Stimulated activated CD4-positive, alpha-beta T cell treated with anti-CD3 and anti-CD28 coated beads, TNF-alpha, amount 100 ng/mL, for 48 hours (primary cell): ENCODE measurements at places on chromosomes 1 and 21.

DNA sequence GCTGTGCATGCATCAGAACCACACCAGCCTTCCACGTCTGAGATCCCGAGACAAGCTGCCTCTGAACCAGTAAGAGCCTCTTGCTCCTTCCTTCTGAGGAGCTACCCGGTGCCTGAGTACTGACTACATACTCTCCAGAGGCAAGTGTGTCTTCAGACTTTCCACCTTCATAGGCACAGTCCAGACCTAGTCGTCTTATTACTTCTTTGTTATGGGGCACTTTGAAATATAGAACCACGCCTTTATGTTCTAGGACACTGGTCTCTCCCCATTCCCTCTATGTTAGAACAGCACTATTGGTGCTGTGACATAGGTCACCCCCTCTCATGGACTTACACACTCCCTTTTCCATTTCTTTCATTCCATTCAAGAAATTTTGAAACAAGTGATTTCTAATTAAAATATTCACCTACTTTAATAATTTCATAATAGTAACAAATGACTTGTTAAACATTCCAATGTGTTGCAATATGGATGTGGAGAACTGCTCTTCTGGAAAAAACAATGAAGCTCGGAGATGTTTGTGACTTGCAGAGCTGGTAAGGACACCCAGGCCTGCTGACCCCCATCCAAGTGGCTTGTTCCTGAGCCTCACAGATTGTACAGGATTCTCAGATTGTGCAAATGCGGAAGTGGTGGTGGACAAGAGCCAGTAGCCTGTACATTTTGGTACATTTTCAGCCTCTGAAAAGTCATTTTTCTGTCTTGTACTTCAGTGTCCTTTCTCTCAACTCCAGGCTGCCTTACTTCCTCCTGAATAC is 76.1 kb upstream of the SIPA1L2 start:
- DNase-seq = no peak

- no peak for DNase-seq
Observed at GRCh38 chr1:98550076-98550475, 111.4 kb upstream of the SNX7 start.

DNA sequence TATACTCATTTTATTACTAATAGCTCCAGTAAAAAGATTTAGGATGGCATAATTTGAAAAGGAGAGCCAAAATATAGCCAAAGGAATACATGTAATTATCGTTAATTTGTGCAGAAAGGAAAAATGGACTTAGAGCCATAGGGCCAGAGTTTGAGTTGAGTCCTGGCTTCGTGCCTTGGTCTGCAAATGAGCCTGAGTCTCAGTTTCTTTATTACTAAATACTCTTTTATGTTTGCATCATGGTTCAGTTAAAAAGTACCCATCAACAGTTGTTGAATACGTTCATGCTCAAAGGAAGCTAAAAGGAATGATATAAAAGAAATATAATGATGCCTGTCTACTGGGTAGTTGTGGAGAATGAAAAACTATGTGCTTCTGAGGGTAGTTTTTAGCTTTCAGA is 155.7 kb upstream of the FAM78B start:
- DNase-seq = no peak

- no peak for DNase-seq
Observed at GRCh38 chr1:42691157-42691498, 8.9 kb downstream of the YBX1 start.

DNA sequence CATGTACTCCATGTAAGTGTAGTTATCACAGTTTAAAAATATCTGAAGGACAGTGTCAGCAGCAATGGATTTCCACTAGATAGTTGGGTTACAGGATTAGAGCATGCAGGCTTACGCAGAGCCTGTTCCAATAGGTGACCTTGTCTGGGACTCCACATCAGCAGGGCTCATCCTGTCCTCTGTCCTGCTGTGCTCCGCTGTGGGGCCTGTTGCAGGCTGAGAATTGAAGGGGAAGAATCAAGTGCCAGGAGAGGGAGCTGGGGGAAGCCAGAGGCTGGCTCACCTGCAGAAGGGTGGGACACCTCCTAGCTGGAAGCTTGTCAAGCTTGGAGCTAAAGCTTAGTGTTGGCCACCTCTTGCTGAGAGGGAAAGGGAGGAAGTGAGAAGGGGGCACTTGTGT is 62.8 kb downstream of the XCL2 start:
- no peak for DNase-seq

DNA sequence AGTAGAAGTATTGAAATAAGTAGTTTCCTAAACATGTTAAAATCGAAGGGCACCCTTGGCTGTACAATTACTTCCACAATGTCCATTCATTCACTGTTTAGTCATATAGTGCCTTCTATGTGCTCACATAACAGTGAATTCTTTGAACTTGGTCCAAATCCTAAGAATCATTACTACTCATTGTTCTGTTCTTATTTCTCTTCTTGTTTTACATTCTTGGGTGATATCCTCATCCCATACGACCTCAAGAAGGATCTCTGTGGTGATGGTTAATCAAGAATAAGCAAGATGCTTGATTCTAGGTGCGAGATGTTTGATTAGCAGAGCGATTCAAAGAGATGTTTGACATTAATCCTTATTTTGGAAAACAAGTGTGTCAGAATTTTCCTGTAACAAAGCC is 667.4 kb upstream of the ZP4 start:
- no peak for DNase-seq

- no peak for DNase-seq
Observed at GRCh38 chr1:74683656-74684055, 10.1 kb upstream of the ERICH3 start.

DNA sequence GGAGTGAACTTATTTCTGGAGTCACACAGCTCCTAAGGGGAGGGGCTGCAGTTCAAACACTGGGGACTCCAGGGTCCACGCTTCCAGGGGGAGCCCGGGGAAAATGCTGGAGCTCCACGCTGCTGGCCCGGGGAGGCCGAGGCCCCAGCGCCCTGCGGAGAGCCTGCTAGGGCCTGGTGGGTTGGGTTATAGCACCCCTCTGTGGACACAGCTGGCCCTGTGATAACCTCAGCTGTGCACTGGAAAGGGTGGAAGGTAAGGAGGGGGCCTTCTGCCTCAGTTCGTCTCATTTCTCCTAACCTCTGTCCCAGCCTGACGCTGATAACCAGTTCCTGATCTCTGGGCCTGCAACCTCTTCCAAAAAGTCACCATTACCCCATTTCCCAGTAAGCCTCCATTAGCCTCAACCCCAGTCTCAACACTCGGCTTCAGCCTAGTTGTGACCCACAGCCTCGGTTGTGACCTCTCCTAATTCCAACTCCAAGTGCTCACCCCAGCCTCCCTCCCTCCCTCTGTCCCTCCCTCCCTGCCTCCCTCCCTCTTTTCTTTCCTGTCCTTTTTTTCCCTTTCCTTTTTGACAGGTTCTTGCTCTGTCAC is 7.1 kb downstream of the NBL1 start:
- no peak for DNase-seq

GRCh38 chr1:119308130-119308700 is 60.4 kb upstream of the HAO2 start:
- DNase-seq = no peak

- no peak for DNase-seq
Observed at GRCh38 chr1:201023920-201024624, 558 bp upstream of the KIF21B start.
